ENCODE measurements at places on chromosomes 11 and 22.

DNA sequence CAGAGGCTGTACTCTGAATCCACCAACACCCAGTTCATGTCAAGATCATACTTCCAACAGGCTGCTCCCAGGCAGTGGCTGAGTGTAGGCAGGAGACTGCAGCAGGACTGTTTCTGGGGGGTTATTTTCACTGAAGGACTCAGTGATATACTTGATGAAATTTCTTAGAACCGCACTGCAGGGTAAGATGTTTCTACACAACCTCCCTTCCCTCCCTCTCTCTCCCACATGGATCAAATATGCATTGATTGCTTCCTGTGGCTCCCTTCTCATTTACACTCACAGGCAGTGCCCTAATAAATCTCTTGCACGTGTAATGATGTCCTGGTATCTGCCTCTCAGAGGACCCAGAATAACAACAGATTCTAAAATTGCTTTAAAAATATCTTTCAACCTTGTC lies 251.3 kb upstream of the CCDC179 start:
- no peak for DNase-seq

GRCh38 chr11:131295986-131296385 lies 74.4 kb upstream of the NTM start:
- DNase-seq: no peak

DNA sequence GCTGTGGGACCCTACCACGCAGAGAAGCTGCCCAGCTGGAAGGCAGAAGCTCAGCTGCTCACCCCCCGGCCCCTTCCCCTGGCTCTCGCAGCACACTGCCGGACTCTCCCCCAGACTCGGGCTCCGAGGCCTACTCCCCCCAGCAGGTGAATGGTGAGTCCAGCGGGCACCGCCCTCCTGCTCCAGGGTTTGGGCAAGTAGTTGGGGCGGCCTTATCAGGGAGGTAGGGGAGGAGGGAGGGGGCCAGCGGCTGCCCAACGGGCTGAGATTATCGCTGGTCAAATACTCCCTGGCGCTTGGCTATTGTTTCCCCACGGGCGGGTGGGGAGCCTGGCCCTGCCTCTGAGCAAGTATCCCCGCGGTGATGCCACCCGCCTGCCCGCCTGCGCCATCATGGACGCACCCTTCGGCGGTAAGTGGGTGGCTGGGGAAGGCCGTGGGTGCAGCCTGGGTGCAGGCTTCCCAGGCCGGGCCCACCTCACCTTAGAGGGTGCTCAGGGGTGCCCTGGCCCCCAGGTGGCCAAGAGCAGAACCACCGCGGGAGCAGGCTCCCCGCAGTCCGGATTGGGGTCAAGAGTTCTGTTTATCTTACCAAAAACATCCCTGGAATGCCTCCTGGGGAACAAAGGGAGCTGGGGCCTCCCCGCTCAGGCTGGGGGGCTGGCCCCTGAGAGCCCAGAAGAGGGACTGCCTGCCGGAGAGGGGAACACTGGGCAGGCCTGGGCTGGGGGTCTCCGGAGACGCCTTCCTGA lies 16.9 kb downstream of the MYRF start:
- no peak for DNase-seq

- DNase-seq: no peak
Measured at GRCh38 chr11:119924017-119924416, 195.0 kb upstream of the NECTIN1 start.

GRCh38 chr11:3642071-3642951 lies 519 bp upstream of the ART5 start:
- DNase-seq: peak; percentile 61

- DNase-seq: no peak
Measured at GRCh38 chr11:128628686-128629085, 41.3 kb upstream of the ETS1 start.

GRCh38 chr22:27868732-27869282 lies 50.2 kb downstream of the PITPNB start:
- DNase-seq: no peak

DNA sequence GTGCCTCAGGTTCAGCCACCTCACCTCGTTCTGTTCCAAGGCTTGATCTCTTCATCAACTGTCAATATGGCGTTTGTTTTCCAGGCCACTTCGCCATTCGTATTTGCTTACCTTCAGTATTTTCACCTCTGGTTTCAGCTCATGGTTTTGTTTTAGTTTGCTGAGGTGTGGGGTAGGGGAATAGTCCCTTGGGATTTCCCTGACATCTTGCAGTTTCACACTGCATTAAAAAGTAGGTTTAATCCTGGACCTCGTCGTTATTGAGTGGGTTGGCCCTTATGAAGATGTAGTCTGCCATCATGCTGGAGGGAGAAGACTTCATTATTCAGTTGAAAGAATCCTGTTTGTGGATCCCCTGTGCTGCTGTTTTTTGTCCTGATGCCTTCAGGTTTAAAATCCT lies 46.0 kb downstream of the C11orf91 start:
- no peak for DNase-seq

DNA sequence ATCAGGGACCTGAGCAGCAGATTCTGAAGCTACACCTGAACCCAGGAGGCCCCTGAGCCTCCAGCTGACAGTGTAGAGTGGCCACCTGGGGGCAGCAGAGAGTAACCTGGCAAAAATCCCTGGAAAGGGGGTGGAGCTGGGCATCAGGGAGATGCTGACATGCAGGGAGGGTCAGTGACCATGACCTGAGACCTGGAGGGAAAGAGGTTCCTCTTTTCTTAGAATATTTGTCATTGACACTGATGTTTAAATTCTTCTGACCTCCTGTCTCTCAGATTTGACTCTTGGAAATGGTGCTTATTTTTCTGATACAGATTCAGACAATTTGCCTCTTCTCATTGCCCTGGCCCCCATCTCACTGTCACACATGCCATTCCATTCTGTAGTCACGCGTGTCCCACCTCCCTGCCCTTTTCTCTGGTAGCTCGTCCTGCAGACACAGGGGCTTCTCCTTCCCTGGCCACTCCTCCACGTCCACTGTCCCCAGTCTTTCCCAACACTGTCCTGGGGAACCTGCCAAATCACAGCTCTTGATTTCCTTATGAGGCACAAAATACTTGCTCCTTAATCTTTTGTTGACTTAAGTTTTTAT lies 117.2 kb upstream of the IGLL5 start:
- DNase-seq: no peak

DNA sequence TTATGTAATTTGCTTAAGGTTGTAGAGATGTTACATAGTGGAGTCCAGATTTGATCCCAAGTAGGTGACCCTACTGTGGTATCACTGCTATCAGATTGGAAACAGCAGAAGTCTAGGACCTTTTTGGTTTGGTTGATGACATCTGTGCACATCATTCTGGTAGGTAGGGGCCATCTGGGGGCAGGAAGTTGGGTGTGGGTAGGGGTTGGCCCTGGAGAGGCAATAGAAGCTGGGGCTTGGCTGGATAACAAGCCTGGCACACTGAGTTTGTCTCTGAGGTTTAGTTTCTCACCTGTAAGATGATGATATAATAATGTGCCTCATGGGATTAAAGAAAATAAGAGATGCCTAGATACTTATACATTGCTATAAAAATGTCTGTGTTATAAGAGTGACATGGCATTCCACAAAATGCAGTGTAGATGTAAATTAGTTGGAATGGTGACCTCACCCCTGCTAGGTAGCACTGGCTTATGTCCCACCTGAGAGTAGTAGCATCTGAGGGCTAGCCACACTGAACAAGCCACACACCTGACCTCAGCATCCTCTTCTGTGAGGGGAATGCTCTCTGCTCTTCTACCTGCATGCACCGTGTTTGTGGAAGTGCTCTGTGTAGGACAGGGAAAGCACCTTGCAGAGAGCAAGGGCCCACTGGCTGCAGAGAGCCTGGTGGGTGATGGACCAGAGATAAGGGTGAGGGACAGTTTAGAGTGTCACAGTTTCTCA lies 36.9 kb downstream of the PTPRJ start:
- no peak for DNase-seq

- no peak for DNase-seq
Measured at GRCh38 chr11:46012185-46012584, 89.7 kb downstream of the LARGE2 start.

DNA sequence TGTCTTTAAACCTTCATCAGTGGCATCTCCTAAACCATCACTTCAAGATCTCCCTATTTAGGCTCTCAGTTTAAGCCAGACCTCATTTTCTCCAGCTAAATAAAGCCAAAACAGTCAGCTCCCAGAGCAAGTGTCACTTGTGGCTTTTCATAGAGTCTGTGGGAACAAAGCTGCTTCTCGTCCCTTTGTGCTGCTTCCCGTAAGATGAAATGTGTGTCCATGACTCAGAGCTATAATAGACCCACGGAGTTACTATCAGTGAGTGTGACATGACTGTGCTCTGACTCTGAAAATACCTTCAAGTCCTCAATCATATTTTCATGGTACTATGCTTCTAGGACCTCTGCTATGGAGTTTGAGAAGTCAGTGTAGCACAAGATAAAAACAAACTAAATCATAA lies 57.3 kb upstream of the SLN start:
- no peak for DNase-seq

DNA sequence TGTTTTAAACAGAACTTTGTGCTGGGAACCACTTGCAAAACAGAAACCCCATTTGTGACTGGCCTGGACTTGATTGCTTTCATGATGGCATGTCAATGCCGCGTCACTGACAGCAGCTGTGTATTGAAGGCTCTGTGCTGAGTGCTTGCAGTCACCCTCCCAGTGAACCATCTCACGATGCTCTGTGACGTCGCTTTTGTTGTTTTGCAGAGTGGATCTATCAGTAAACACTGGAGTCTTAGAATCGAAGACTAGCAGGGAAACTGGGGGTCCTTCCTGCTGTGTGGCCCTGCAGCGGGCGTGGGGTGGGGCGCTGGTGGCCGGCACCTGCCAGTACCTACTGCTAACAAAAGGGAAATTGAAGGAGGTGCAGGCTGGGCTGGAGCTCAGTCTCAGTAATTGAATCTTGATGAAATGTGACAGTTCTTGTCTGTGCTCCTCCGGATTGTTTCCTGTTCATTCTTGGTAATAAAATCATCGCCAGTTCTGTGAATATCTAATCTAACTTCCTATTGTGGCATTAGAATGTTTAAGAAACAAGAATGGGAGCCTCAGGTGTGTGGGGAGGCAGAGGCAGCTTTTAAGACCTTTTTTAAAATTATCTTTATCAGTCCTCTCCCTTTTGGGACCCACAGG lies 50.5 kb upstream of the PARVG start:
- DNase-seq: no peak

DNA sequence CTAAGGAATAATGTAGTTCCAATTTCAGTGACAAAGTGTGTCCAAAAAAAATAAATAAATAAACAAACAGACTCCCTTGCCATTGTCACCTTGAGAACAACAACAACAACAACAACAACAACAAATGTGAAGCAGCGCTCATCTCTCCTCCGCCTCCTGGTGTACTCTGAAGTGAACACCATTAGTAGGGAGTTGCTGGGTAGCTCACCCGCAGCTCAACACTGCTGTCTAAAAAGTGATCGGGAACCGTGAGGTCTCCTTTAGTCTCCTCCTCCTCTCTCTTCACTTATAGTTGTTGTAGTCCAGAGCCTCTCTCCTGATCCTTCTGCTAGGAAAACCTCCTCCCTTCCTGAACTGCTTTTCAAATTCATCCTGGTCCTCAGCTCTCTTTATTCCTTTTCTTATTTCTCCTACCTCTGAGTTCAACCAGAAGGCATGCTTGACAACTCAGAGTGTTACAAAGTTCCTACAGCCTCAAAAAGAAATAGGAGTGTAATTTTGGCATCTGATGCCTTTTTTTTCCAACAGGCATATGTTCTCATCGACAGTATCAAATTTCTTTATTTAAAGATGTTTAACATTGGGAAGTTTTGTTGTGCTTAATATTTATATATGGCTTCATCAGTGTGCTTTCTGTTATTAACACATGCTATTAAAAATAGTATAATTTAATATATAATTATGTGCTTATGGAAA lies 215.1 kb downstream of the PGR start:
- no peak for DNase-seq

GRCh38 chr11:76627606-76628005 lies 42.9 kb downstream of the LRRC32 start:
- no peak for DNase-seq

- DNase-seq: no peak
Measured at GRCh38 chr22:48267681-48268080, 1505.2 kb downstream of the TBC1D22A start.

DNA sequence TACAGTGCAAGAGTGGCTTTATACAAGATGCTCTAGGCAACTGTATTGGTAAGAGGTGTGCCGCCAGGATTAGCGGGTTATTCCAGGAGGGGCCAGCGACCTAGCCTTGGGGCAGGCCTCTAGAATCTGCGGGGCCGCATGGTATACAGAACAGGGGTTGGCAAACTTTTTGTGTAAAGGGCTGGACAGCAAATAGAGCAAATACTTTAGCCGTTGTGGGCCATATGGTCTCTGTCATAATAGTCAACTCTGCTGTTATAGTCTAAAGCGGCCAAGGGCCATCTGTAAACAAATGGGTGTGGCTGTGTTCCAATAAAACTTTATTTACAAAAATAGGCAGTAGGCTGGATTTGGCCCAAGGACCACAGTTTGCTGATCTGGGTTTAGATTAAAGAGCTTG lies 32.6 kb downstream of the FBLN1 start:
- no peak for DNase-seq

- no peak for DNase-seq
Measured at GRCh38 chr11:132623511-132623910, 908.8 kb downstream of the OPCML start.

All from stimulated activated CD8-positive, alpha-beta memory T cell treated with anti-CD3 and anti-CD28 coated beads, Interleukin-12 subunit alpha, Interleukin-12 subunit beta, amount 100 ng/mL, for 4 hours (primary cell).